Cardiac fibroblast (primary cell): ENCODE measurements at places on chromosomes 13 and 19.

DNA sequence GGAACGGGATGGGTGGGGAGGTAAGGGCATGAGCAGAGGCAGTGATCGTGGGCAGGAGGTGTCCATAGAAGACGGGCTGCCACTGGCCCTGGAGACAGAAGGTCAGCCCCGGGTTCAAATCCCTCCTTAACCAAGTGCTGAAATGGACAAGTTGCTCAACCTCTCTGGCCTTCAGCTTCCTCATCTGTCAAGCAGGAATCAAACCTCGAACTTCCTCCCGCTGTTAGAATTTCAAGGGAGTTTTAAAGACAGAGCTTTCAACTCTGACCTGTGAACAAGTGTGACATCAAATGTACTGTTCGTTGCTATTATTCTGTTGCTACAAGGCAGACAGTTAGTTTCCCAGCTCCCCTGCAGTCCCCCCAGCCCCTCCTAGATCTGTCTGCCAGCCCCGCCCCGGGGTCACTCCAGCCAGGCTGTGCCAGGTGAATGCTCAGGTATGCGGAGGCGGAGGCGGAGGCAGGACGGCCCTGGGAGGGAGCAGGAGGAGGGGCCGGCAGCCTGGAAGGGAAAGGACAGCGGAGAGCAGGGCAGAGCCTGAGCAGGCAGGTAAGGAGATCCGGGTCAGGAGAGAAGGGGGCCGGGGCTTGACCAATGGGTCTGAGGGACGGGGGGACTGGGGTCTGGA, at the start of gene EPS8L1:
TSS of gene EPS8L1 (plus strand) at position 499 of the 628 bp plus-strand sequence. CDS start 576 bp downstream, outside the sequence.
- DNase-seq: no peak

- no peak for DNase-seq
Measured at GRCh38 chr19:17526922-17527321, 15.5 kb downstream of the PGLS start.

GRCh38 chr19:16688084-16688483, 27.1 kb downstream of the TMEM38A start:
- DNase-seq: no peak

GRCh38 chr13:27201661-27202060, 30.1 kb upstream of the USP12 start:
- DNase-seq: no peak

DNA sequence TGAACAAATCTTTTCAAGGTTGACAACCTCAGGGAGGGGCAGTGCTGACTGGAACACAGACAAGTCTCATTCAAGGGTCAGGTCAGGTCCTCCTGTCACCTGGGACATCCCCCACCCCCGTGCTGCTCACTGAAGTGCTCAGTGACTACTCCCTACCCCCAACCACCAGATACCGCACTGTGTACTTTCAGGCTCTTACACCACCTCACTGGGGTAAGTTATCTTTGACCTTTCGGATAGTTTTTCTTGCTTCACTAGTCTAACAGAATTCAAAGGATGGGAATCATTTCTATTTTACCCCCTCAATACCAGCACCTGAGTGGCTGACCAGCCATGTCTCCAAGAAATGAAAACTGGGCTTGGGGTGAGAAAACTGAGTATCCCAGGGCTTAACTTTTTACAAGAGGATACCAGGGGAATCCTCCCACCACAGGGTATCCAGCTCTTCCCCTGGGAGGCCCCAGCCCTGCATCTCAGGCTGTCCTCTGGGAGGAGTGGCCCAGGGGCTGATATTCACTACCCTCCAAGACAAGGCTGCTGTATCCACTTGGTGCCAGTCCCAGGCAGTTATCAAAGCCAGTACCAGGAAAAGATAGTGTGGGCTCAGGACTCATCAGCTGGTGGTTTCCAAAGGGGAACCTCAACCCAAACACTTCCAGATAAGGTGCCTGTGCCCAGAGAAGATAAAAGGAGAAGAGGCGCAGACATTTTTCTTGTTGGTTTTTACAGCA, 2.1 kb downstream of the ZNF563 start:
- no peak for DNase-seq

DNA sequence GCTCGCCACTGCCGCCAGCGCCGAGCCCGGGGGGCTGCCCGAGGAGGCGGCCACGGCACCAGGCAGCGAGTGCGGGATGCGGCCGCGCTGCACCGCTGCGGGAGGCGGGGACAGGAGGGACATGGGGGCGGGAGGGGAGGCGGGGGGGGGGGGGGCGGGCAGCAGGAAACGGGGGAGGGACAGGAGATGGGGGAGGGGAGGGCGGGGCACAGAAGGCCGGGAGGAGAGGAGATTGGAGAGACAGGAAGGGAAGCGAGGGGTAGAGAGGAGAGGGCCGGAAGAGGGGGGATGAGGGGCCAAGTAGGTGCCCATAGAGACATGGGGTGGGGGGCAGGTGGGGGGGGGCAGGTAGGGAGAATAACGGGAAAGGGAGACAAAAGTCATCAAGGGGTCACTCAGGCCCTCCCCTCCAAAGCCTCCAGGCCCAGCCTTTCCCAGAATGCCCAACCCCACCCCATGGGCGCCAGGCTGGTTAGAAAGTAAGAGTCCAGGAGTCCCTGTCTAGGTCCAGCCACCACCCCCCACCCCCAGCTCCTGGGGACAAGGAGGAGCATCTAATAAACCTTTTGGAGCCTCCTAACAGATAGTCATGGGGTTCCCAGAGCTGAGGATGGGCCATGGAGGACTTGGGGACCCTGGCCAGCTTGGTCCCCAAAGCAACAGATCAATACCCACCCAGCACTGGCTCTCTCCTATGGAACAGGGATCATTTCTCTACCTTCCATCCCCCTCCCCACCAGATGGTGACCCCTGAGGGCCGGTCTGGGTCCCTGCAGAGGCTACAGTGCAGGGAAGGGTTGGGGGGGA, 9.5 kb downstream of the NR2F6 start:
- peak; percentile 41 for DNase-seq

DNA sequence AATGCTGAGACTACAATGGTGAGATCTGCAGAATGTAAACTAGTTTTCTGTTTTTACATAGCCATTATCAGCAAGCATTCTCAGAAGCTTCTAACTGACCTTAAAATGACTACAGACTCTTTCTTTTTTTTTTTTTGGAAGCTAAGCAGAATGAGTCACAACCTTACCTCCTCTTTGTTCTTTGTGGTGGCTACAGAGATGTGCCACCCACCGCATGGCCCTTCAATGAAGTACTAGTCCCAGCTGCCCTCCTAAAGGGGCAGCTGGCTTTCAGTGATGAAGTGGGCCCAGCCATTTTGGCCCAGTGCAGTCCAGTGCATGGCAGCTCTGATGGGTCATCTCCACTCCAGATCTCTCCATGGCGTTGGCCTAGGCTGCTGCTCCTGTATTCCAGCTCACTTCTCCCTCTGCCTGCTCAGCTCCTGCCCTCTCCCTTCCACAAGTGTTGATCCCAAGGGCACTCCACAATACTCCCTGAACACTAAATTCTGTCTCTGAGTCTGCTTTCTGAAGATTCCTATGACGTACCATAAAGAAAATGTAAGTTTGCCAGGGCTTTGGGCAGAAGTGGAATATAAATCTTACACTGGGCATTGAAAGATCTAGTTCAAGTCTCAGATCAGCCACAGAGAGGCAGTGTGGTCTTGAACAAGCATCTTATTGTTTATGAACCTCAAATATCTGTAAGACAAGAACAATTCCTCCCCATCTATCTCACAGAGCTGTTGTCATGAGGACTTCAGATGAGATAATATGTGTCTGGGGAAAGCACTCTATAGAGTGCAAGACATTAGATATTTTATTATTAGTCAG, 85.6 kb downstream of the RXFP2 start:
- peak; percentile 62 for DNase-seq

GRCh38 chr19:32692727-32693061, 1.1 kb downstream of the NUDT19 start:
- no peak for DNase-seq

GRCh38 chr13:113840541-113841352, 23.1 kb downstream of the GAS6 start:
- DNase-seq: no peak

DNA sequence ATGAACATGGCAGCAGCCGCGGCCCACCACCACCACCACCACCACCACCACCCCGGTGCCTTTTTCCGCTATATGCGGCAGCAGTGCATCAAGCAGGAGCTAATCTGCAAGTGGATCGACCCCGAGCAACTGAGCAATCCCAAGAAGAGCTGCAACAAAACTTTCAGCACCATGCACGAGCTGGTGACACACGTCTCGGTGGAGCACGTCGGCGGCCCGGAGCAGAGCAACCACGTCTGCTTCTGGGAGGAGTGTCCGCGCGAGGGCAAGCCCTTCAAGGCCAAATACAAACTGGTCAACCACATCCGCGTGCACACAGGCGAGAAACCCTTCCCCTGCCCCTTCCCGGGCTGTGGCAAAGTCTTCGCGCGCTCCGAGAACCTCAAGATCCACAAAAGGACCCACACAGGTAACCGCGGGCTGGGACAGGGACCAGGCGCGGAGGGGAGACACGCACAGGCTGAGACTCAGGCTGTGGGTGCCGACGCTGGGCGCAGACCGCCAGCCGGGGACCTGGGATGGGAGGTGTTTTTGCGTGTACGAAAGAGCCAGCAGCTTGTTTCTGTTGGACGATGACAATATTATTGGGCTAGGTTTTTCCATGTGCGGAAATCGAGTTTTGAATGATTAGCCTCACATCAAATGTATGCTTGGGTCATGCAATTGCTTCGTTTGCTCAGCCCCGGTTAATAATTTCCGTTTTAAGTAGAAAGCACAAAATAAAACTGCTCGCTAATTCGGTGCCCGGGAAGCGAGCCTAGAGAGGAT, 1.3 kb downstream of the ZIC2 start:
- no peak for DNase-seq

- no peak for DNase-seq
Measured at GRCh38 chr19:408902-409515, at the start of gene C2CD4C. Gene C2CD4C (minus strand): TSS chr19:409147. CDS start chr19:408361, 786 bp downstream.

GRCh38 chr13:72643311-72643989, 84.0 kb downstream of the MZT1 start:
- DNase-seq: peak; percentile 68

DNA sequence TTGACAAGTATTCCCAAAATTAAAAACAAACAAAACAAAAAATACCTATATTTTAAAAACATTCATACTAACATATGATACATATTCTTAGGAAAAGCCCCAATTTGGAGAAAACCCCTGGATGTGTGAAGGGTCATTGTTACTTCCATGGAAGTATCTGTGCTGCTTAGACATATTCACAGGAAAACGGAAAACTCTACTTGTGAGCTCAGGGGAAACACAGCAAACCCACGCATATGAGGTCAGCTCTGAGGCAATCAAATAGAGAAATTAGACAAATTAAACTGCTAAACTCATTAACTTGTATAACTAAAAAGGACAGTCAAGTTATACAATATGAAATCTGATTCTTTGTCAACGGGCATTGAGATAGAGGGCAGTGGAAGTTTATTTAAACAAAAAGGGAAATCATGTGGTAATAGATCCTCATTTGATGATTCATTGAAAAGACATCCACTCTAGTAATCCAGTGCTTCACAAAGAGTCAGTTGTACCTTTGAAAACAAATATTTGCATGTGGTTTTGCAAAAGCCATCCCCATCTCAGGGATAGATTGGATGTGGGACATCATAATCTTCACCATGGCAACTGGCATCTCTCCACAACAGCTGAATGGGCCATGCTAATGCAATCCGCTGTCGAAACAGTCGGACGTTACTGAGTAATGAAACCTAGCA, 423.4 kb downstream of the ITGBL1 start:
- DNase-seq: peak; percentile 25

- DNase-seq: no peak
Measured at GRCh38 chr13:112639521-112639920, 50.3 kb upstream of the ATP11A start.

GRCh38 chr19:42067315-42067888, 2.6 kb downstream of the GRIK5 start:
- no peak for DNase-seq

GRCh38 chr19:42166316-42166715, 34.1 kb upstream of the POU2F2 start:
- no peak for DNase-seq

- DNase-seq: no peak
Measured at GRCh38 chr19:19262190-19263057, 10.7 kb downstream of the TM6SF2 start.

DNA sequence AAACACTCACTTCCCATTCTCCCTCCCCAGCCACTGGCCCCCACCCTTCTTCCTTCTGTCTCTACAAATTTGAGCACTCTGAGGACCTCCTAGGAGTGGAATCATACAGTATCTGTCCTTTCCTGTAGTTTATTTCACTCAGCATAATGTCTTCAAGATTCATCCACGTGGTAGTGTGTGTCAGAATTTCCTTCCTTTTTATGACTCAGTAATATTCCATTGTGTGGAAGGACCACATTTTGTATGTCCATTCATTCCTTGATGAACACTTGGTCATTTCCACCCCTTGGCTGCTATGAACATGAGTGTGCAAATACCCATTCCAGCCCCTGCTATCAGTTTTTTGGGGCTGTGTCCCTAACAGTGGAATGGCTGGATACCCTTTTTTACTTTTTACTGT, 9.8 kb downstream of the KLF2 start:
- DNase-seq: no peak

DNA sequence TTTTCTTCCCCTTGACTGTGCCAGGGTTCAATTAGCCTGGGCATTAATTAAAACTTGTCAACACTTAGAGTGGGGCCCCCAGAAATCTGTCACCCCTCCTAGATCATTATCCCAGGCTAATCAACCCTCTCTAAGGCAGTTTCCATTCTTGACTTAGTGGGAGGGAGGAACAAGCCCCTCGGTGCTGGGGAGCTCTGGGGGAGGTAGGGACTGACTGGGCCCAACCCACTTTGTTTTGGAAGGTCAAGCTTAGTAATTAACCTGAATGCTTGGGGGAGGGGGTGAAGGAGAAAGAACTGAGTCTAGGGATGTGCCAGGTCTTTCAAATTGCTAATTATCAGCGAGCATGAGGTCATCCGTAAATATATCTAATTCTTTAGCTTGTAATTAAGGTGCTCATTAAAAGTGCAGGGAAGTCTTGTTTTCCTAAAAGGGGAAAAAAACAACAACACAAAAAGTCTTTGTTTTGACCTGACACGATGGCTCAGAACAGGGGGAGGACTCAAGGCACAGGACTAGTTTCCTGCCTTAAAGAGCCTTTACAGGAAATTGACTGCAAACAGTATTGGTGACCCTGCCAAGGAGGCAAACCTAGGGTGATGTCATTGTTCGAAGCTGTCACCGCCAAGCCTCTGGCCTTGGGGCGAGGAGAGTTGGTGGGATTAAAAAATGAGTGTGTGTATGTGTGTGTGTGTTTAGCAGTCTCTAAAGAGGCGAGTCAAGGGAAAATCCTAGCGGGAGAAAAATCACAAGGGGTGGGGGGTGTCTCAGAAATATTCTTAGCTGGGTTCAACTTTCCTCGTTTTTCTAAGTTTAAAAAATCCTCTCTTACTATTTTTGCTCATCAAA, 19.4 kb downstream of the ACTN4 start:
- DNase-seq: peak; percentile 85

DNA sequence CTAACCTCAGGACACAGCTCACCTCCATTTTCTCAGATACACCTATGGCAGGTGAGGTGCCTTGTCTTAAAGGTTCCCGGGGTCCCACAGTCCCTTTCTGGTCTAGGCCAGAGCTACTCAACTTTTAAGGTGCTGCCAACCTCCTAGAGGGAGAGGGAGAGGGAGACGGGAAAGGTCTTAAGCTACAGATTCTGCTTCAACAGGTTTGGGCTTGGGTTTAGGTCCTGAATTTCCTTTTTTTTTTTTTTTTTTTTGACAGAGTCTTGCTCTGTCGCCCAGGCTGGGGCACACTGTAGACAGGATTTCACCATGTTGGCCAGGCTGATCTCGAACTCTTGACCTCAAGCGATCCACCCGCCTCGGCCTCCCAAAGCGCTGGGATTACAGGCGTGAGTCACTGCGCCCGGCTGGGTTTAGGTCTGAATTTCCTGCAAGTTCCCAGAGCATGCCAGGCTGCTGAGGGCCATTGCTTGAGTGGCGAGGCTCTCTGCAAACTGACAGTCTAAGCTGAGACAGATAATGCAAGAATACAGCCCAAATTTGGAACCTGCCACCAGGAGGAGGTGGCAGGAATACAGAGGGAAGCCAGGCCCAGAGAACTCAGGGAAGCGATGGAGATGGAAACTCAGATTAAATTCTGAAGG, 7.8 kb upstream of the SYCN start:
- DNase-seq: no peak
